ENCODE measurements at places on chromosomes 11 and 22.

DNA sequence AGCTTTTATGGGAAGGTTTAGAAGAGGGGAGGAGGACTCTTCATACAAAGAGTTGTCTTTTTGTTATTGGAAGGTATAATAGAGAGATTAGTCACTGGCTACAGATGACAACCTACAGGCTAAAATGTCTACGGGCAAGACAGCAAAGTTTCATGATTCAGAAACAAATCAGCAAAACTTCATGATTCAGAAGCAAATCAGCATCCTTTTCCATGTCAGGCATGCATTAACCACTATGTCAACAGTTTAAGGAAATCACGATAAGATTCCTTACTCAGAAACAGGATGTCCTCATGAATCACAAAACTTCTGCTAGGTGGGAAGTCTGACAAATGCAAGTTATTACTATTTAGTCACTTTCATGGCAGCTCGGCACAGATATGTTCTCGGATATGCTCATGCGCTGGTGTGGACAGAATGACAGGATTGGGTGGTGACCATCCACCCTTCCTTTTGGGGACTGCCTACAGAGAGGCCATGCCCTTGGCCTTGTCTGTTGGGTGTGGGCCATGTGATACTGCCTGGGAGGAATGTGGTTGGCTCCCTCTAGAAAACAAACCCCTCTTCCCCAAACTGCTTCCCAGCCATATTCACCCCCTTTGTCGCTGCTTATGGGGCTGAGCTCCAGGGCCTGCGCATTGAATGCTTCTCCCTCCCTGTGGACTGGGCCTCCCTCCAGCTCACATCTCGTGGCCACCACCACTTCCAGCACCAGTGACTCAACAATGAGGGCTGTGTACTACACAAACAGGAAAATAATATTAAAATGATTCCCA, 10.1 kb downstream of the C11orf91 start:
- DNase-seq: no peak

DNA sequence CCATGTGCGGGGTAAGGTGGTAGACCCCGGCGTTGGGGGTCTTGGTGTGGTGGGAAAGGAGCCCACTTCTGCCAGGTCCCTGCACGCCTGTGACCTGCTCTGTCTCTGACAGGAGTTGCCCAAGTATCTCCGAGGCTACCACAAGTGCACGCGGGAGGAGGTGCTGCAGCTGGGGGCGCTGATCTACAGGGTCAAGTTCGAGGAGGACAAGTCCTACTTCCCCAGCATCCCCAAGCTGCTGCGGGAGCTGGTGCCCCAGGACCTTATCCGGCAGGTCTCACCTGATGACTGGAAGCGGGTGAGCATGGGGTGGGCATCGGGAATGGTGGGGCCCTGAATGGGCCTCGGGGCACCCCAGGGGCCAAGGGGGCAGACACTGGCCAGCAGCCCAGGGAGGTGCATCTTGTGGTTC, 83.0 kb downstream of the MYO7A start:
- DNase-seq: no peak

DNA sequence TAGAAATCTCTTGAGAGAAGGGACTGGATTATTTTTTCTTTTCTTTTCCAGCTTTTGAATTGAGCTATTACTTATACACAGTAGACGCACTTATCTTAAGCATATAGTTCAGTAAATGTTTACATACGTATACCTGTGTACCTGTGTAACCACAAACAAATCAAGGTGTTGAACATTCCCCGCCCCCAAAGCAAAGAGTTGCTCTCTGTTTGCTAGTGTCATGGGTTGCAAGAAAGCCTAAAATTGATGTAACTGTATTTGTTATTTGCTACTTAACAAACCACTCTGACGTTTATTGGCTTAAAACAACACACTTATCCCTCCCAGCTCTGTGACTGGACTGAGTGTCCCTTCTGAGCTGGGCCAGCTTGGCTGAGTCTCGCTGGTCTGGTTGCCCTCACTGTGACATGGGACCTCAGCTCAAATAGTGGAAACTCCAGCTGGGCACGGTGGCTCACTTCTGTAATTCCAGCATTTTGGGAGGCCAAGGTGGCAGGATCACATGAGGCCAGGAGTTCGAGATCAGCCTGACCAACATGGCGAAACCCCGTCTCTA, 25.4 kb upstream of the CABP2 start:
- DNase-seq: no peak

- DNase-seq: no peak
Observed at GRCh38 chr11:78390809-78391208, 26.8 kb downstream of the GAB2 start.

- no peak for DNase-seq
Observed at GRCh38 chr11:19393941-19394340, 153.2 kb upstream of the E2F8 start.

GRCh38 chr11:34330653-34331052, 27.2 kb downstream of the ABTB2 start:
- no peak for DNase-seq

DNA sequence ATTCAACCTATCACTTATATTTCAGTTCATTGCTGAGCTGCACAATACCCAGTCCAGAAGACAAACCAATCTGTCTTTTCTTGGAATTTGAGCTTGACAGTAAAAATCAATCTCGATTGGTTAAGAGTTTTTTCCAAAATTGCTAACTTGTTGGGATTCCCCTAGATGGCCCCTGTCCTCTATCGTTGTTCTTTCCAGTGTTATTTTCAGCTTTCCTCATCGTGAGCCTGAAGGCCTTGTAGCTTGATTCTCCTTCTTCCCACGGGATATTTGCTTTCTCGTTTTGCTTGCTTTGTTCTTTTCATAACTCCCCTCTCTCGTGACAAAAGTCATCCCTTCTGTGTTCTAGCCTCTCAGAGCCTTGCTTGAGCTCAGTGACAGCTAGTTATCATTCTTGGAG, 3.1 kb downstream of the OR8B8 start:
- no peak for DNase-seq

Data from activated CD4-positive, CD25-positive, alpha-beta regulatory T cell (primary cell).